Stromal cell of bone marrow (primary cell): ENCODE measurements at places on chromosomes 11 and 22.

DNA sequence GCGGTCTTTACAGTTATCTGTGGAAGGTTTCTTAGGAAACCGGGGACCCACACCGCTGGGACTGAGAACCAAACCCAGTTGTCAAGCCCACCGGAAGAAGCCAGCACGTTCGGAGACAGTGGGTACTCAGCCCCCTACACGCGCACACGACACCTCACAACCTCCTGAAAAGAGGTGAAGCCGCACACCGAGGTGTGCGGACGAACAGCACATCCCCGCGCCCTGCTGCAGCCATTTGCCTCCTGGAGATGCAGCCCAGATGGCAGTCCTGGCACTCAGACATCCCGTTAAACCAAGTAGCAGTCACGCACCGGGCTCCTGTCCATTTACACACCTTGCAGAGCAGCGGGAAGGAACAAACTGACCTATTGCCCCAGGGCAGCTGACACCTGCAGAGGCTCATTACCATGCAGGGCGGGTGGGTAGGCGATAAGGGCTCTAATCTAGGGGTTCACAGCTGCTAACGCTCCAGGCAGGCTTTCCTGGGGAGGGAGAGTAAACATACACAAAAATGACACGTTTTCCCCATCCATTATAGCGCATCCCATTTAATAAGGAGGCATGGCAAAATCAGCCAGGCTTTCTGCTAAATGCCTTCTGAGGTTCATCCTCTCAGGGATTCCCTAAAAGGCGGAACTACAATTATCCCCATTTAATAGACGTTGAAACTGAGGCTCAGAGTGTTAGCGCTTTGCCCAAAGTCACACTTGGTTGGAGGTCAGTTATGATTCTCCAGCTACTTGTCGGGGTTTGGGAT is 864 bp upstream of the EHBP1L1 start:
- DNase-seq, result no peak

GRCh38 chr22:24427500-24428164 is at the start of gene ADORA2A:
Gene ADORA2A, plus strand, starts transcription at chr22:24427599. Its CDS starts 5,806 bp downstream, at chr22:24433405.
- DNase-seq, result no peak

GRCh38 chr22:21444701-21445436 is 22.3 kb upstream of the TMEM191C start:
- no peak for DNase-seq

GRCh38 chr11:64186492-64187165 is 658 bp downstream of the STIP1 start:
- DNase-seq, result no peak

DNA sequence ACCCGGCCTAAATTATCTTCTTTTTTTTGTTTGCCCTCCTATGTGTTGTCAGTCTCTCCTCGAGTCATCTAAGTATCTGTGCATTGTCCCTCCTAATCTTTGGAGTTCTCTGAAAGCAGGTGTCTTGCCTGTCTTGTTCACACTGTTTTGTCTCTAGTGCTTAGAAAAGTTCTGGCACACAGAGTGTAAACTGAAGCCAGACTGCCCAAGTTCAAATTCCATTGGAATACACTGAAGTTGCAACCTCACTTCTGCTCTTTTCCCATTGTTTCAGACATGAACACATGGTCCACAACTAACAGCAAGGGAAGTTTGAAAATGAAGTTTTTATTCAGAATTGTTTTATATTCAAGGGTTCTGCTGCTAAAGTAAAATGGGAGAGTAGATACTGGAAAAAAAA is 38.7 kb downstream of the PAX6 start:
- no peak for DNase-seq

DNA sequence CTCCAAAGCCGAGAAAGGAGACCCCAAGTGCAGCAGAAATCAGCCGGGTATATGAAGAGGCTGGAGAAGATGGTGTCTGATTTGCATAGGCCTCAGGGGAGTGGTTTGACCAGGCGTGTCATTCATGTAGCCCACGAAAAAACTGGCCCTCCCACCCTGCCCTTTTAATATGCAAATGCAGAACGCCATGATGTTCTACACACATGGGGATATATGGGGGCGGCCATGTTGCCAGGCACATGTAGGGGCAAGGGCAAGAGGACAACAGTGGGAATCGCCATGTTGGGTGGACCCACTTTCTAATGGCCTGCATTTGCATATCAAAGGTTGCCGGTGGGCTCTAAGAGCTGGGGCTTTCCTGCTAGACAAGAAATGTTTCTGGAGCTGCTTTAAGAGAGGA is 86.4 kb downstream of the ISX start:
- no peak for DNase-seq

DNA sequence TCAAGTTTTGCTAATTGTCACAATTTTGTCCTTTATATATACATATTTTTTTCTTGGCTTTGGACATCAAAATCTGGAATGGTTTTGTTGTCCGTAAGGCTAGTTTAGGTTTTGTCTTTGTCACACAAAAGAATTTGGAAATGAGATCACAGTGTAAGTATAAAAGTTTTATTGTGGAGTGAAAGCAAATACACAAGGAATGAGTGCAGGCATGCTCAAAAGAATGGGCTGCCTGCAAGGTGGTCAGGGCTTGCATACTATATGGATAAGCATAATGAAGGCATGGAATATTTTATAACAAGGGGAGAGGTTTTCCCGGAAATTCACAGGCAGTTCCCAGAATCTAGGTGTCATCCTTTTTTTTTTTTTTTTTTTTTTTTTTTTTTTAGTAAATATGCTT is 150.2 kb downstream of the ARHGAP42 start:
- DNase-seq, result no peak

DNA sequence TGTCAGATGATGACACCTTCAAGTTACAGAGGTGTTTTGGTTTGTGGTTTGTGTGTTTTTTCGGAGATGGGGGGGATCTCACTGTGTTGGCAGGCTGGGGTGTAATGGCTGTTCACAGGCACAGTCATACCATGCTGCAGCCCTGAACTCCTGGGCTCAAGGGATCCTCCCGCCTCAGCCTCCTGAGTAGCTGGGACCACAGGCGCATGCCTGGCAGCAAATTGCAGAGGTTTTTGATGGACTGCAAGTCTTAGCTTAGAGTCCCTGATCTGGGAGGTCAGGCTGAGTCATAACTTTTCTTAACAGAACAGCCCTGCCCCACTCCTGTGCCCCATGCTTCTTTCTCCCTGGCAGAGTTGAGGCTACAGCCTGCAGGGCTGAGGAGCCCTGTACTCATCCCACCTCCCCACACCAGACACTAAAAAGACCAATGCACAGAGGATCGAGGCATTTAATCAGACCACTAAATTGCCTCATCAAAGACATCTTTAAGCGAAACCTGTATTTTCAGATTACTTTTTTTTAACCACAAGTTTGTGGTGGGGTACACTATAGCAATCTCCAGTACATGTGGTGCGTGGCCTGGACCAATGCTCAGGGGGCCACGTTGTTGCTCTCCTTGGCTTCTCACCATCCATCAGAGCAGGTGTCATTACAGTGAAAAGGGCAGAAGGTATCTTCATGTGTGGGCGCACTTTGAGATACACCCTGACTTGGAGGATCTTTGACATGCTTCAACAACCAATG is 17.1 kb upstream of the ADORA2A start:
- DNase-seq, result no peak

DNA sequence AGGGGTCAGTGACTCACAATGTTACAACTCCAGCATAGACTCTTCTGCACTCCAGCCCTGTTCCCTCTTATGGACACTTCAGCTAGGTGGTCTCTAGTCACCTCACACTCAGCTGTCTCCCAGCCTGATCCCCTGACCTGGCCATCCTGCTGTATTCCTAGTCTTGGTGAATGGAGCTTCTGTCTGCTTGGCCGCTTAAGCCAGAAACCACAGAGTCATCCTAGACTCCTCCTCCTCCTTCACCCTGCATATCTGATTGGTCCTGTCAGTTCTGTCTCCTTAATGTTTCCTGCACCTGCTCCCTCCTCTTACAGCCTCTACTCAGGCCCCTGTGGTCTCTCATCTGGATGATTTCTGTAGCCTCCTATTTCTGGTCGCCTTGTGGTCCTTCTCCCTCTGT is 144.9 kb downstream of the HIPK3 start:
- no peak for DNase-seq

DNA sequence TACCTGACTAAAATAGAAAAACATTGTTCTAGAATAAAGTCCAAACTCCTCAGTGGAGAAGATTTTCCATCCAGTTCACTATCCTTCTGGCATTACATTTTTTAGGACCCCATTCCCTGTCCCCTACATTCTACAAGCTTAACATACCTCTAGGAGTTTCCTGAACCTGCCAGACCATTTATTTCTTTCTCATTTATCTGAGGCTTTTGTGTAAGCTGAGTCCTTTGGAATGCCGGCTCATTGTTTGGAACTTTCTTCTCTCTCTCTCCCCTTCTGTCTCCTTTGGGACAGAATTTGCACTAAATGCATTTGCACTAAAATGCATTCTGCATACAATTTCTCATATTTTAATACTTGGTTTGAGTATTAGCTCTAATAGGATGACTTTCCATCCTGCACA is 393.0 kb upstream of the ANO3 start:
- DNase-seq, result no peak

- no peak for DNase-seq
Observed at GRCh38 chr22:50436015-50436830, 38.6 kb downstream of the SBF1 start.

- peak; percentile 88 for DNase-seq
Observed at GRCh38 chr11:124898263-124898680, 607 bp upstream of the ROBO4 start.

DNA sequence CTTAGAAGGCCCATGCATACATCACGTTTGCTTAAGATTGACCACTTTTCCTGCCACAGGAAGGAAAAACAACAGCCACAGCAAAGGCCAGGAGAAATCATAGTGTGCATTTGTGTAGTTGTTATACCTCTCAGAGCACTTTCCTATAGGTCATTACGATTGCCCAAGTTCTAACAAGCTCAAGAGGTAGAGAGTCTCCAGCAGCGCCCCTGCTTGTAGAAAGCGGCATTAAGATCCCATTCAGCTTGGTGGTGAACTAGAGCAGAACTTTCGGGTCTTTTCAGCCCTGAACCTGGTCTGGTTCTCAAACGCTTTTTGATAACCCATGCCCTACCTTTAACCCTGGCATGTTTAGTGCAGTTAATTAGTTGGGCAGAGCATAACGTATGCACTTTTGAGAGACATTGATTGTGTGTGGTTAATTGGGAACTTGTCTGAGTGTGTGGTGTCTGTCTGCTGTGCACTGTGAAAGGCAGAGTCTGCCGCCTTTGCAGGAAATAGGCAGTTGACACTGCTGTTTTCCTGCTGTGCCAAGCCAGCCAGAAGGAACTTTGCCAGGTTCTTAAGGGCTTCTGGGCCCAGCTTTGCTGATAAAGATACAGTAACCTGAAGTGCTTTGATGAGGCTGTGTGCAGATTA is 109.9 kb upstream of the CLMP start:
- no peak for DNase-seq

DNA sequence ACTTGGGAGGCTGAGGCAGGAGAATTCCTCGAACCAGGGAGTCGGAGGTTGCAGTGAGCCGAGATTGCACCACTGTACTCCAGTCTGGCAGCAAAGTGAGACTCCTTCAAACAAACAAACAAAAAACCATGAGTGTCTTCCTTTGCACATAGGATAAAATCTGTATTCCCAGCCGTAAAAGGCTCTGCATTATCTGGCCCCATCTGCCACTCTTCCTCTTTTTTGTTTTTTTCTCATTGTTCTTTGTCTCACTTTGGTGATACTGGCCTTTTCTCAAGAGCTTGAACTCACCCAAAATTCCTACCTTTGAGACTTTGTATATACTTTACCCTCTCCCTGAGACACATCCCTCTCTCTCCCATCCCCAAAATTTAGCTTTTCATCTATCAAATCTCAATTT is 17.6 kb downstream of the FDX1 start:
- no peak for DNase-seq

DNA sequence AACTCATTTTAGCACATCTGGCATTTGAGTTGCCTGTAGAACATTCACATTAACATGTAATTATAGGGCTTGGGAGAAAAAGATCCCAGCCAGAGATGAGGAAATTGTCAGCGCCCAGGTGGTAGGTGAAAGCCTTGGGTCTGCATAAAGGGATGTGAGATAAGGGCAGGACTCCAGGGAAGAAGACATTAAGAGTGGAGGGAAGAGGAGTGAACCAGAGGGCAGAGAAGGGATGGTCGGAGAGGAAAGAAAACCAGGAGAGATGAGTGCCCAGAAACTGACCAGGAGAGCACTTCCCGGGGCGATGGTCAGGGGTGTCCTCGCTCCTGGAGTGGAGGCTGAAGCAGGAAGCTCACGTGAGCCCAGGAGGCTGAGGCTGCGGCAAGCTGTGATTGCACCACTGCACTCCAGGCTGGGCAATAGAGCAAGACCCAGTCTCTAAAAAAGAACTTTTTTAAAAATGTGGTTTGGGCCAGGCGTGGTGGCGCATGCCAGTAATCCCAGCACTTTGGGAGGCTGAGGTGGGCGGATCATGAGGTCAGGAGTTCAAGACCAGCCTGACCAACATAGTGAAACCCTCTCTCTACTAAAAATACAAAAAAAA is 20.3 kb upstream of the DGKZ start:
- no peak for DNase-seq
